ENCODE measurements at places on chromosomes 13 and 19.

DNA sequence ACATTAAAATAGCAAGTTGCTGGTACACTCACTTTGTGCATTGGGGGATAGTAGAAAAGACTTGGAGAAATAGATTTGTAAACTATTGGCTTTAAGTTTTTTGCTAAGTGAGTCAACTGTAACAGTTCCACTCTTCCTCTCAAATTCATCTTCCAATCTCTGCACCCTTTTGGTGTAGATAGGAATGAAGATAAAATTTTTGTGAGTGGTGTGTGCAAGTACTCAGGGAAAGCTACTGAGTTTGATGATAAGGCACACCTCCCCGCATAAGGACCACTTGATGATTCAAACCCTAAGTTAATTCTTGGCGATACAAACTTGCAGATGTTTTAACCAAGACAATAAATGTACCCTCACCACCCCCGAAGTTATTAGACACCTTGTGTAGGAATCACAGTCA lies 168.3 kb upstream of the SLITRK1 start:
- peak; percentile 81 for DNase-seq

- no peak for DNase-seq
Observed at GRCh38 chr13:101712026-101712348, 259.5 kb downstream of the ITGBL1 start.

DNA sequence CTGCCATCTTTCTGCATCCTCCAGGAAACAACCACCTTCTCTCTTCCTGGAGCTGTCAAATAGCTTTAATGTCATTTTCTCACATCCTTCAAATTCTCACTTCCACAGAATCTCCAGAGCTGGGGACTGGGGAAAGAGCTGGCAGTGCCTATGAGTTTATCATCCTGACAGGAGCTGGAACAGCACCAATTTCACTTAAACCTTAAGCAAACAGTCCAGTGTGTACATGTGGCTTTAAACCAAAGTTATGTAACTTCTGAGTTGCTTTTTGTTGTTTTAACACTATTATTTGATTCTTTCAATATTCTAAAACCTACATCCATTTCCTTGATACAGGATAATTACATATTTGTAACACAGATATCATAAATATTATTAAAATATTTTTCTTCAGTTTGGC lies 331.5 kb upstream of the ARGLU1 start:
- DNase-seq = no peak

- DNase-seq = no peak
Observed at GRCh38 chr13:102715447-102715846, 20.6 kb upstream of the METTL21C start.

GRCh38 chr19:7652061-7652641 lies 15.2 kb downstream of the STXBP2 start:
- DNase-seq = peak; percentile 56

- no peak for DNase-seq
Observed at GRCh38 chr19:5514001-5514400, 53.8 kb downstream of the TINCR start.

- DNase-seq = no peak
Observed at GRCh38 chr13:60035874-60036273, 127.9 kb downstream of the DIAPH3 start.

- DNase-seq = no peak
Observed at GRCh38 chr19:6692027-6692426, 22.1 kb upstream of the TNFSF14 start.

- no peak for DNase-seq
Observed at GRCh38 chr13:48641404-48641803, 12.3 kb upstream of the CYSLTR2 start.

DNA sequence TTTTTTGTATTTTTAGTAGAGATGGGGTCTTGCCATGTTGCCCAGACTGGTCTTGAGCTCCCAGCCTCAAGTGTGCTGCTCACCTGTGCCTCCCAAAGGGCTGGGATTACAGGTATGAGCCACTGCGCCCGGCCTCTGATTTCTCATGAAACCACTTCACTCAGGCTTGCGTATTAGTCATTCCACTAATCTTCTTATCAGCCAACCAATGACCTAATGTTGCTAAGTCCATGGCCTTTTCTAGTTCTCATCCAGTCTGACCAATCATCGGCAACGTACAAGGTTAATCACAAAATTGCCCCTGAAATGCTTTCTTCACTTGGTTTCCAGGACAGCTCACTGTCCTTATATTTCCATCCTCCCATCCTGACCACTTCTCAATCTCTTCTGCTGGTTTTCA lies 605.3 kb upstream of the SLC10A2 start:
- no peak for DNase-seq

GRCh38 chr19:48405010-48405659 lies 11.7 kb downstream of the GRIN2D start:
- DNase-seq = no peak

DNA sequence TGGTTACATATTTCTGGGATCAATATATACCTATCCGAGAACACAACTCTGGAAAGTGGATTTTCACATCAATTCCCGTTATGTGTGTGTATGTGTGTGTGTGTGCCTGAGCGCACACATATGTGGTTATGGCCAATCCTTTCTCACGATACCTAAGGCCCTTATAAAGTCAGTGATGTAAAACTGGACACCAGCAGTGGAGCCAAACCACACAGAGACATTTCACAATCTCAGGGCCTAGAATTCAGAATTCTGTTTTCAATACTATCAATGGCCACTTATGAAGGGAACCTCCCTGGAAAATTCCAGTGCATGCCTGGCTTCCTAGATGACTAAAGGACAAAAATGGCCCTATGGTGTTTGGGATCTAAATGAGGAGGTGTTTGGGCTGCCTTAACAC lies 187.3 kb upstream of the UBL3 start:
- no peak for DNase-seq

GRCh38 chr19:17457616-17458015 lies 3.1 kb downstream of the NXNL1 start:
- DNase-seq = no peak

GRCh38 chr13:91902291-91902690 lies 503.9 kb downstream of the GPC5 start:
- DNase-seq = no peak

DNA sequence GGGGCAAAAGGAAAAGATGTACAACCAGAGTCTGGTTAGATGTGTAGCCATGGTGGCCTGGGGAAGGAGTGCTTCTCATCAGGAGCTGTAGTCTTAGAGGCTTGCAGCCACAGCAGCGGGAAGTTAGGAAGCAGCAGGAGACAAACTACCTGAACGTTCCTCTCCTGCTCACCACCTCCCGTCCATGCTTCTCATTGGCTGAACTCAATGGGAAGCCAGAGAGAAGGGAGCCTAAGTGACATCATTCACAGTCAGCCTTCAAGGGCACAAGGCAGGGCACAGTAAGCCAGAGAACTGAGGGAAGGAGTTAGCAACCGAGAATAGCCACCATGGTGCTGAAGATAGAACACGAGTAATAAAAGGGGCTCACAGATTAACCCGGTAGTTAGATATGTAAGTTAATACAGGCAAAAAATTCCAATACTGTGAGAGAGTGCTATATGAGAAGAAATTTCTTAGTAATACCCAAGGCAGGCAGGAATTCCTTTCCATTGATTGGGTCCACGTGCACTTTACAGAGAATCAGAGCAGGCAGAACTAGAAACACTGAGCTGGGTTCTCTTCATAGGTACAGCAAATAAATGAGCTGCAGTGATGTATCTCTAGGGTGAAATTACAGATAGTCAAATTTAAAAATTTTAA lies 391.5 kb upstream of the DACH1 start:
- no peak for DNase-seq

GRCh38 chr13:77565635-77566034 lies 30.1 kb downstream of the SCEL start:
- peak; percentile 26 for DNase-seq

DNA sequence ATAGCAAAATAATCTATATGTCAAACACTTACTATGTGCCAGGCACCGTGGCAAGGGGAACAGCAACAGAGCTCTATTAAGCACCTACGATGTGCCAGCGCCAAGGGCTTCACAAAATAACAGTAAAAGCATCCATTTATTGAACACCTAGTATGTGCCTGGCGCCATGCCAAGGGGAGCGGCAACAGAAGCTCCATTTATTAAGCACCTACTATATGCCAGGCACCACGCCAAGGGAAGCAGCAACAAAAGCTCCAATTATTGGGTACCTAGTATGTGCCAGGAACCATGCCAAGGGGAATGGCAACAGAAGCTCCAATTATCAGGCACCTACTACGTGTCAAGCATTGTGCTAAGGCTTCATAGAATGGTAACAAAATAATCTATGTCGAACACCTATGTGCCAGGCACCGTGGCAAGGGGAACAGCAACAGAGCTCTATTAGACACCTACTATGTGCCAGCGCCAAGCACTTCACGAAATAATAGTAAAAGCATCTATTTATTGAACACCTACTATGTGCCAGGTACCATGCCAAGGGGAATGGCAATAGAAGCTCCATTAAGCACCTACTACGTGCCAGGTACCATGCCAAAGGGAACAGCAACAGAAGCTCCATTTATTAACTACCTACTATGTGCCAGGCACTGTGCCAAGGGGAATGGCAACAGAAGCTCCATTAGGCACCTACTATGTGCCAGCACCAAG lies 107.7 kb downstream of the PTPRS start:
- no peak for DNase-seq
